ENCODE measurements at places on chromosomes 4 and X.

DNA sequence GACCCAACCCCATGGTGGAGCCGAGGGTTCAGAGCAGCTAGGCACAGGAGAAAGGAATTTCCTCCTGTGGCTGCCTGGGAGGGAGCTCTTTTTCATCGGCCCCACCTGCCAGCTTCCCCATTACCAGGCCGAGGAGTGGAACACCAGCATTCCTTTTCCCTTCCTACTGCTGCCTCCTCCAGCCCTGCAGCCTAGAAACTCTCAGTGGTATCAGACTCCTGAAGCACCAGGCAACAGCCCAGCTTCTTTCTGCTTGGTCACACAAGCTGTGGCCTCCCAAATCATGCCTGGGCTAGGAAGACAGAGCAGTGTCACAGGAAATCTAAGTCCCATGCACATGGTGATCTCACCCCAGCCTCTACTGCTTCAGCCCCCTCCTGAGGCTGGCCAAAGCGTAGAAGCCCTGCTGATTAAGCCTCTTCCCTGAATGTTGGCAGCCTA is 30.1 kb downstream of the RTL5 start:
- no peak for DNase-seq

DNA sequence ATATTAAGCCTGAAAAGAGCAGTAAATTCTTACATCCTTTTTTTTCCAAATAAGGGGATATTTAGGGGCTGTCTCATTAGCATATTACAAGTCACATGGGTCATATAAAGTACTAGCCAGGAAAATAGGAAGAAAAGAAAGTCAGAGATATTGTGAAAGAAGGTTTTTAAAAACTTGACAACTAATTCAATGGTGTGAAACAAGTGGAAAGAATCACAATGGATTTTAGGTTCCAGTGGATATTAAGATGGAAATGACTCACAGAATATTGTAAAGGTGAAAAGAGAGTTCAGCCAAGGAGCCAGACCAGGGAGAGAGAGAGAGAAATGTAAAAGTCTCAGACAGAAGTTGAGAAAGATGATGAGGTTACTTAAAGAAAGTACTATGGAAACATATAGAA is 297.2 kb downstream of the IQCM start:
- no peak for DNase-seq

DNA sequence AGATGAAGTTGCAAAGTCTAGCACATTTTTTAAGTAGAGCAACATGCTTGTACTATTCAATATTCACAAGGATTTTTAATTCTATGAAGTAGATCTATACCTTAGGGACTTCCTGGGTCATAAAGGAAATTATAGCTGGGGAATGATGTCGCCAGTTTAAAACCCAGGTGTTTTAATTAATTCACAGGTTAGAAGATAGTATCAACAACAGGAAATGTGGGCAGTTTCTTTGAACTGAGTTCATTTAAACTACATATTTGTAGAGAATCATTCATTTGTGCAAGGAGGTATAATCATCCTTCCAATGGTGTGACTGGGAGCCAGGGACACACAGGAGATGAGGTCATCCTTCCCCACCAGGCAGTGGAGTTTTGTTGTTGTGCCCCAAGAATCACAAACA is 181.3 kb upstream of the KLF3 start:
- no peak for DNase-seq

- DNase-seq = no peak
These were observed 74.1 kb downstream of the TAB3 start for GRCh38 chrX:30814978-30815377.

GRCh38 chrX:108304210-108304609 is 134.0 kb downstream of the COL4A6 start:
- no peak for DNase-seq

DNA sequence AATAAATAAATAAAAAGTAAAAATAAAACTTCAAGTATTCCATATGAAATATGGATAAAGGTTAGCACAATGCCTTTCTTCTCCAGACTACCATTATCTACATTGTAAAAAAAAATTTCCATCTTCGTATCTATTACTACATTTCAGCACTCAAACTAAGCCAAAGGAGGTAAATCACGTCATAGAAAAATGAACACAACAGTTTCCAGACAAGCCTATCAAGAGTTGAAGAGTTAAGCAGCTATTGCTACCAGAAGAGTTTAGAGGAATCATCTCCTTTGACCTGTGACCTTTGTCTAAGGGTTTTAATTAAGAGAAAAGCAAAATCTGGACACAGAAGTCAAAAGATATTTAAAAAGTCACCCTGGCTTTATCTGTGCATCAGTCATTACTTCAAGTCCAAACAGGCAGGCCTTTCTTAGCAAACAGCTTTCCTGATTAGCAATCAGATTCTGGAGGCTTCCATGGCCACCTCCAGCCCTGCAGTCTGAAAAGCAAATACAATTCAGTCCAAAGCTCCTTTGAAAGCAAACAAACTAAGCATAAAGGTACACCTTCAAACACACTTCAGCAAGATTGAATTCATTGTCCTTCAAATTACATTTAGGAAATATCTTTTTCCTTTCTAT is 82.2 kb downstream of the APBB2 start:
- DNase-seq = no peak

DNA sequence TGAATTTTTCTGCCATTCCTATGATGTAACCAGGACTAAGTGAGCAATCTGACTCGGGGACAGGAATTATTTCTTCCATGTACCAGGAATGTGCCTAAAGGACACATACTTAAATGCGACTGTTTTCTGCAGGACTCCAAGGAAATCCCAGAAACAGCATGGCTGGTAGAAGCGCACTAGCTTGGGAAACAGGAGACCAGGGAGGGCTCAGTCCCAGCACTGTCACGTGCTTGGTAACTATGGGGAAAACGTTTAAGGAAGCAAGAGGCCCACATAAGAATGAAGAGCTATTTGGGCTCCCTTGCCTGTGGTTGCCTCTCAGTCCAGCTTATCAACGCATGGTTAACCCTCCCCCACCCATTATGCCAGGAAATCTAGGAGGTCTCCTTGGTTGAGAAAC is 19.6 kb downstream of the MPP1 start:
- DNase-seq = no peak

GRCh38 chr4:150562751-150563150 is 19.2 kb upstream of the MAB21L2 start:
- no peak for DNase-seq

DNA sequence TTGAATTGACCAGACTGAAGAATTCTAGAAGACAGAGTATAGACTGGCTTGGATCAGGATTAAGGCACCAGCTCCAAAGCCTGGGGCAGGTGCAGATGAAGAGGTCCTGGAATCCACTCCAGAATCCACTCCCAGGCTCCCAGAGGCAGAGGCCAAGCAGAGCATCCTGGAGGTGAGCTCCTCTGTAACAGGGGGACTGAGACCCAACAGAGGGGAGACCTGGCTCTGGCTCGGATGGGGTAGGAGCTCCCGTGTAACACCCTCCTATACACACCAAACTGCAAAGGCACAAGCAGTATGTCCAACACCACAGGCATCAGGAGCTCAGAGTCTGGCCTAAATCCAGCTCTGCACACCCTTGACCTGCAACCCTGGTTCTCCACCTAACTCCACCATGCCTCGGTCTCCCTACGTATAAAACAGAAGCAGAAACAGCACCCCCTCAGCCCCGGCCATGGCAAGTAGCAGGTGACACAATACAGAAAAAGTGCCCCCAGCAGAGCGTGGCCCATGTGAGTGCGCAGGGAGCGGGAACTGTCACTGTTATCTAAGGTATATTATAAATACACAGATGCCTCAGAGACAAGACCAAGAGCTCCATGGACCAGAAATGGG is 14.9 kb downstream of the RNF212 start:
- no peak for DNase-seq

- DNase-seq = peak; percentile 2
These were observed 251.4 kb upstream of the DDX53 start for GRCh38 chrX:22748093-22748999.

DNA sequence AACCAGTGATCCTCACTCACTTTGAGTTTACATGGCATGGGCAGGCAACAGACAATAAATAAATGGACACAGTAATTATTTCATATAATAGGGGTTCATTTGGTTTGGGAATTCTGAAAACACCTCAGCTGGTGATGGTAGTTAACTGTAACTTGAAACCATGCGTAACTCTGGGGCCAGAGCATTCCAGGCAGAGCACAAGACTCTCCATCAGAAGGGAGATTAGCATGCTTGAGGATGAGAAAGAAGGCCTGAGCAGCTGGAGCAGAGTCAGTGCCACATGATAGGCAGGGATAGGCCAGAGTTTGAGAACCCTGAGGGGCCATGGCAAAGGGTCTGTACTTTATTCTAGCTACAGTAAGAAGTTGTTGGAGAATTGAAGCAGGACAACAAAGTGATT is 56.3 kb upstream of the CXCL8 start:
- no peak for DNase-seq

DNA sequence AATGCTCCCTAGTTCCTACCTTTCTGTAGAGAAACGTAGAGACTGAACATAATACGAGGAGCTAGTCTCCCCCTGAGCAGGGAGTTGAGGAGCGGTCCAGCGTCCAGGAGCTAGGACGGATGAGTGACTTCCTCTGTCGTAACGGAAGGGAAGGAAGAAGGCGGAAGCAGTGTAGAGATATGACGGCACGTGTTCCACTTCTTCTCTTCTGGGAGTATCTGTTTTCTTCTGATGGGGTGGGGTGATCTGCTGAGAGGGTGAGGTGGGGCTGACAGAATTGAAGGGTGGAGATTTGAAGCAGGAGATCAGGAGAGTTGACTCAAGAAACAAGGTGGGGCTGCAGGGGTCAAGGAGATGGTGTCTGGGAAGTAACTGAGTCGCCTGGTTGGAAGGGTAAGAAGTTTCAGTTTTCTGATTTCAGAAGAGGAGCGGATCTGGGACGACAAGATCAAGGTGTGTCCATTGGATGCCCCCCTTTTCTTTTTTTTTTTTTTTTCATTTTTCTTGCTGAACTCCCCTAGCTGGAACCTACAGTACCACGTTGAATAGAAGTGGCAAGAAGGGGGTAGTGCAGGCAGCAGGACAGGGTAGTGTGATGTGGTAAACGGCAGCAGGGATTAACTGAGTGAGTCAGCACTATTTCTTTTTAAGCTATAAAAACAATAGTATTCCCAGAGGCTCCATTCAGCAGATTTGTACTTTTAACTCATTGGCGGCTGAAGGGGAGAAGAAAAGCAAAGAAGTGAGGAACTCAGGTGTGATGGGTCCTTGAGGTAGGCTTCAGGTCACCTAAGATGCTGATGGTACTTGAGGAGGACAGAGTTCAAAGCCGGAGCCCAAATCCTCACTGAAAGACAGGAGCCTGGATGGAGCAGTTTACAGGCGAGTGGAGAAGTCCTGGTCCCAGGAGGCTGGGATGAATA is 50.8 kb upstream of the SETD7 start:
- DNase-seq = no peak

DNA sequence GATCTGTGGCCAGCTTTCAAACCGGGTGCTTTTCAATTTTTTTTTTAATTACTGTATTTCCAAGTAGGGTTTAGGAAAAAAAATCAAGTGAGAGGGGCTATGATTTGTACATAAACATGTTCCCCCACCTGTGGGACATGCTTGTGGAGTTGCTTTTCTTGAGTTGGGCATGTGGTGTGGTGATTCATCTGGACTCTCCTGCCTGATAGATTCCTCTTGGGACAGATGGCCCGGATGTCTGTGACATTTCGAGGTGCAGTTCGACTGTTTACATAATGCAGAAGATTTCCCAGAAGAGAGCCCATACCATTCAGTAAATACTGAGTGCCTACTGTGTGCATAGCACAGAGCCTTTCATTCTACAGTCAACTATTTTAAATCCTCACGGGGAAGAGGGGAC is 49.9 kb downstream of the DOCK11 start:
- no peak for DNase-seq

- no peak for DNase-seq
These were observed 135.8 kb upstream of the IL1RAPL2 start for GRCh38 chrX:104430072-104430741.

DNA sequence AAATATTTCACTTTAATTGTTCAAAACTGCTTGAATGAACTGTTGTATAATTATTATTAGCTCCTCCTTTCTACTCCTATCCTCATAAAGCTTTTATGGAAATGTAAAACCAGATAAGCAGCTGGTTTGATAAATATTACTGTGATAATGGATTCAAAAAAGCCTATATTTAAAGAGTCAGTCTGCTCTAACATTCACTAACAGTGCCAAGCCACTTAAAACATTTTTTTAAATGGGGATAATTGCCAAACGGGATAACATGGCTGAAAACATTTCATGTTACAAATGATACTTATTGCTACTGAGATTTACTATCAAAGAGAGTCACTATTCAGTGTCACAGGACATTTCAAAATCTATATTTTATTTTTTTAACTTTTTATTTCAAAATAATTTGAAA is 17.4 kb downstream of the ARHGAP24 start:
- no peak for DNase-seq

GRCh38 chrX:39823854-39824253 is 273.9 kb downstream of the BCOR start:
- no peak for DNase-seq
